ENCODE measurements at places on chromosomes 16 and 17.

- DNase-seq = no peak
These were observed 2.0 kb downstream of the NCBP3 start for GRCh38 chr17:3843935-3844516.

DNA sequence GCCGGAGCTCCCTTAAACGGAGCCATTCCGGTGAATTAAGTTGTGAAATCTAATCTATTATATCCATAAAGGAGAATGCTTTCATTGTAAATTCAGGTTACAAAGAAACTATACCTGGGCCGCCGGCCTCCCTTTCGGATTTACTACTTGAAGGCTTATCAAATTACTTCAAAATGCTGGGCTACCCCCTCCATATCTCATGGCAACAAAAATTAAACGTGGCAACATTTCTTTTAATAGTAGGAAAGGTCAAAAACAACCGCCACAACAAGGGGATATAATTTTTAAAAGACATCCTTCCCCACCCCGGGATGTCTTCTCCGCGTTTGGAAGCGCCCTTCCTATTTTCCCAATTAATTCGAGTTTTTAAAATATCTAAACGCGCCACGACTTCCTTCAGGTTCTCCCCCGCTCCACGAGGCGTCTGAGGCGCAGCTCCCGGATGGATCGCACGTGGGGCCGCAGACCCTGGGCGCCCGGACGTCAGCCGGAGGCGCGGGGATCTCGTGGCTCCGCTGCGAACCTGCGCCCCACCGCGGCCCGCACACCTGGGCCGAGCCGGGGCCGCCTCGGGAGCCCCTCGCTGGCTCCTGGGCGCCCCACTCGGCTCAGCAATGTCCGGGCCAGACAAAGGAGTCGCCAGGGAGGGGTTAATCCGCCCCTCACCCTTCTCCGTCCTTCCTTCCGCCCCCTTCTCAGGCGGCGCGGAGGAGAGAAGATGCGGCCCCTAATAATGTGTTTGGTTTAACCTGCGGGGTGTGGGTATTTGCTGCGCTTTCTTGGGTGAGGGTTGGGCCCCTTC is 47.4 kb upstream of the SLC38A10 start:
- DNase-seq = no peak

- DNase-seq = no peak
These were observed 197.9 kb upstream of the CDH11 start for GRCh38 chr16:65319621-65320231.

DNA sequence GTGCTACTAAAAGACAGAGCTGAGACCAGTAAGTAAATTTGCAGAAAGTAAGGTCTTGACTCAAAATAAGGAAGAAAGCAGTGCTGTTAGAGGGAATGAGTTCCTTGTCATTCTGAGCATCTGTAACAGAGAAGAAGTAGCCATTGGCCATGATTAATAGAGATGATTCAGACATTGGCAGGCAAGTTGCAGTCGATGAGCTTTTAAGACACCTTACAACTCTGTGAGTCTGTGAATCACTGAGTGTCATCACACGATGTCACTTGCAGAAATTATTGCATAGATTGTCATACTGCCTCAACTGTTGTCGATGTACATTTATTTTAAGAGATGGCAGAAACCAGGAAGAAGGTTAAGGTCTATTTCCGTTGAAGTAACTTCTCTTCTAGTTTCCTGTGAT is 201.1 kb upstream of the CDH13 start:
- DNase-seq = no peak

DNA sequence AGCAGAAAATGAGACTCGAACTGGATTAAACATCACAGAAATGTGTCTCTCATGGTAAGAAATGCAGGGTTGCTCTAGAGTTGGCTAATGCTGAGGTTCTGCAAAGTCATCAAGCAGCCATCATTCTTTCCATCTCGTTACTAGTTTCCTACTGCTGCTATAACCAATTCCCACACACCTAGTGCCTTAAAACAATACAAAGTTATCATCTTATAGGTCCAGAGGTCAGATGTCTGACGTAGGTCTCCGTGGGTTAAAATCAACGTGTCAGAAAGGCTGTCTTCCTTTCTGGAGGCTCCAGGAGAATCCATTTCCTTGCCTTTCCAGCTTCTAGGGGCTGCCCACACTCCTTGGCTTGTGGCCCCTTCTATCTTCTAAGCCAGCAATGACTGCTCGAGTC is 118.6 kb downstream of the STX8 start:
- DNase-seq = no peak

GRCh38 chr17:13833921-13834320 is 232.2 kb upstream of the HS3ST3A1 start:
- DNase-seq = no peak

DNA sequence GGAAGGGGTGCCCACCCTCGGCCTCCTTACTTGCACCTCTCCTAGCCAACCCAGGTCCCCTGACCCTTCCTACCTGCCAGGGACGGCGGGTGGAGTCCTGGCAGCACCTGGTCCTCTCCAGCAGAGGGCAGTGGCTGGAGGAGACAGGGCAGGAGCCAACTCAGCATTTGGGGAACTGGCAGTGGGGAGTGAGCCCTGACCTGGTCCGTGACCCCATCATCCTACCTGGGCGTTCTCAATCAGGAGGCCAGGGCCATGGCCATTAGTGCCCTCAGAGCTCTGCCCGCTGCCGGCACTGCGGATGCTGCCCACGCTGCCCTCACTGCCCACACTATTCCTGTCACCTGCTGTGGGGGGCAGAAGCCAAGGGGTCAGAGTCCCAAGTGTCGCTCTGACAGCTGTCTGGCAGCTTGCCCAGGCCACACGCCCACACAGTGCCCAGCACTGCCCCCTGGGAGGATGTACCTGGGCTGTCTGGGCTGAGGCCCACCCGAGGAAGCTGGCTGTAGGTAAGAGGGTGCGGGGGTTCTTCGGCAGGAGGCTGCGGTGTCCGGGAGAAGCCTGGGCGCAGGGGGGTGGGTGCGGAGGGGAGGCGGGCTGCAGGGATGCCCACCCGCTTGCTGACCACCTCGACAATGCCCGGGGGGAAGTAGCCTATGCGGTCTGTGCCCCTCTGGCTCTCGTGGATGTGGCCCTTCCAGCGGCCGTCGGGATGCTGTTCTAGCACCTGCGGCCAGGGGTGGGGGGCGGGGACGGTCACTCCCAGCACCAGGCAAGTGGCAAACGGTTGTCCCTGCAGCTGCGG is 10.8 kb downstream of the CASKIN2 start:
- no peak for DNase-seq

GRCh38 chr17:76376318-76377133 is 7.9 kb upstream of the SPHK1 start:
- no peak for DNase-seq

DNA sequence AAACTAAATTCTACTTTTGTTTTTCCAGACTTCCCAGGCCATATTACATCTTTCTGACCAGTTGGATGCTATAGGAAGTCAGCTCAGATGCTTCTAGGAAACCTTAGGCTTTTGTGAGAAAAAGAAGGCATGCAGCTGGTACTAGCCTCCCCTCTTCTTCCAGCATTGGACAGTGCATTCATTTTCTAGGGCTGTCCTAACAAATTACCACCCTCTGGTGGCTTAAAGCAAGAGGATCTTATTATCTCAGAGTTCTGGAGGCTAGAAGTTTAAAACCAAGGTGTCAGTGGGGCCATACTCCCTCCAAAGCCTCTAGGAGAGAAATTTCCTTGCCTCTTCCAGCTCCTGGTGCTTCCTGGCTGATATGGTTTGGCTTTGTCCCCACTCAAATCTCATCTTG is 467.8 kb downstream of the SLC39A11 start:
- no peak for DNase-seq

- no peak for DNase-seq
These were observed 51.8 kb upstream of the AKAP1 start for GRCh38 chr17:57033296-57033695.

DNA sequence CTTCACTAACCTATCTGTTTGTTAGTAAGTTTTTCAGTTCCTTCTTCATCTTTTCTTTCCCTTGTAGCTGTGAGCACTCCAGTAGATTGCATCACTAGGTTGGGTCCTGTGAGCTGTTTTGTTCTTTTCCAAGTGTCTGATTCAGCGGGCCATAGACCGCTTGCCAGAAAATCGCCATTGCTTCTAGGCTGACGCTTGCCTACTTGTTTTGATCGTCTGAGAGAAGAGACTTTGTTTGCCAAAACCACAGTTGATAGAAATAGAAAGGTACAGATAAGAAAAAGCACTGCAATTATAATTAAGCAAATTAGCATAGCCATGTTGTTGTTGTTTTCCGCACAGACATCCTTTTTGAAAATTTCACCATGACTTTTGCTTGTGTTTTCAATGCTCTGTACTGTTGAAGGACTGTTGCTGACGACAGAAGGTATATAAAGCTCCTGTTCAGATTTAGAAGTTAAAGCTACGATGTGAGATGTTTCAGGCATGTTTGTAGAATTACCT is 3.1 kb downstream of the EVI2A start:
- DNase-seq = no peak

DNA sequence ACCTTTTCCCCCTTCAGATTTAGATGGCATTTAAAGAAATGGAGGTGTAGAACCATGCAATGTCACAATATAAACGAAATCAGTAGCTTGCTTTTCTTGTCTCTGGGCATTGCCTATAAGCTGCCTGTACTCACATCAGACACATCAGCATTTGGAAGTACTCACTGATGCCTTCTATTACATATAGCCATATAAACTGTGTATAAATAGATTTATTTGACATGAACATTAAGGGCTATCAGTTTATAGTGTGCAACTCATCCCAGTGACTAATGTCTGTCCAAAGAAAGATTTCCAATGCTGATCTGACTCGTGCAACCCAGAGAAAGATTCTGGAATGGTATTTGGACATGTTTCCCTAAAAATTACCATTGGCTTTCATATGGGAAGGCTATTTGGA is 417.9 kb upstream of the MAF start:
- no peak for DNase-seq

GRCh38 chr16:2180962-2181923 is 15.2 kb downstream of the CASKIN1 start:
- no peak for DNase-seq

GRCh38 chr17:37060928-37061327 is 112.2 kb downstream of the AATF start:
- DNase-seq = no peak

DNA sequence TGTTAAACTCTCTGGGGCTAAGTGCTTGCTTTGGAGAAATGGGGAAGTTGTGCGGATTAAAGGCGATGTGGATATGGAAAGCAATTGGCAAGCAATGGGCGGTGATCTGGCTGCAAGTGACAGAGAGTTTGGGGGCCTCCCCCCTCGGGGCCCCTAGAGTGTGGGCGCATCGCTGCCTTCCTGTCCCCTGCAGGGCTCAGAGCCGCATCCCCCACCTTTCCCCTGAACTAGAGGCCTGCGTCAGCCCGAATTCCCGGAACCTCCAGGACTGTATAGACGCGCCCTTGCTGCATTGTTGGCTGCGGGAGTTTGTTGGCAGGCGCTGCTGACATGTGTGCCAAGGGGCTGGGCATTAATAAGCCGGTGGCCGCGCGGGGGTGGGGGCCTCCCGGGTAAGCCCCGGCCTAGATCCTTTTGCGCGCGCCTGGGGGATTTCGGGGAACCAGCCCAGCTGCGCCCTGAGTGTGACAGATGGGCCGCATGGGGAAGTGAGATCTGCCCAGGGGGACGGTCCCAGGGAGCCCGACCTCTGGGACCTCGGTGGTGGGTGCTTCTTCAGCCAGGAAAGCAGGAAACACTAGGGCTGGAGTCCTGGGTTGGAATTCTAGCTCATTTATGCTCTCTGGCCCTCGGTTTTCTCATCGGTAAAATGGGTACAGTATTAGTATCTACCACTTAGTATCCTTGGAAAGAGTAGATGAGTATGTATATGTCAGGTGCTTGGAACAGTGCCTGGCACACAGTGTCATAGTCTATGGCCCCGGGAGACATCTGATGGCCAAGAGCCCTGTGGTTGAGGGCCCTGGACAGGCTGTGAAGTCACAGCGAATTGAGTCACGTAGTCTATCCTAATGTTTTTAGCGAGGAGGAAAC is 1.0 kb downstream of the EEF2K start:
- DNase-seq = peak; percentile 31

All from NCI-H2081 treated with DMSO at 0.1 percent for 48 hours (cell line).